ENCODE measurements at places on chromosomes 4 and X. TPM values are rescaled to one million over a fixed set of nuclear protein-coding genes. Genes with fewer than 3 reads are reported as not detected.

GRCh38 chrX:151680805-151681204, 14.5 kb upstream of the PRRG3 start:
- H3K27ac ChIP-seq = no peak overlapping the region
- H3K36me3 ChIP-seq = no peaks in the 10 kb centered on the region
- no peak for DNase-seq
- H3K4me1 ChIP-seq = no peaks in the 10 kb centered on the region

RASGEF1B gene
- total RNA-seq = 30.5 TPM

TCEAL2 gene
- total RNA-seq = 17.8 TPM

DNA sequence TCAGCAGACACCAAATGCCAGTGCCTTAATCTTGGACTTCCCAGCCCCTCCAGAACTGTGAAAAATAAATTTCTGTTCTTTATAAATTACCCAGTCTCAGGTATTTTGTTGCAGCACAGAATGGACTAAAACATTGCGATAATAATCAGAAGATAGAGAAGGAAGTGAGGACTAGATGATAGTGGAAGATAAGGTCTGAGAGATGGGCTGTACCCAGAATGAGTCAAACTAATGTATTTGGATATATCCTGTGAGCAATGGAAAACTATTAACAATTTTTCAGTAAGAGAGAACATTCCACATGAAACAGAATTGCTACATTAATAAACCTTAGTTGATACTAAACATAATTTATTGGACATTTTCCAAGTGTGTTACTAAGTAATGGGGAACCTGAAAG, 93.3 kb downstream of the FANCB start:
- no peak overlapping the region for H3K4me3 ChIP-seq
- H3K4me1 ChIP-seq = no peaks in the 10 kb centered on the region
- DNase-seq = no peak
- H3K27ac ChIP-seq = no peak overlapping the region
- no peaks in the 10 kb centered on the region for H3K36me3 ChIP-seq

GRCh38 chrX:65689377-65689776, 21.9 kb downstream of the MSN start:
- no peaks in the 10 kb centered on the region for H3K36me3 ChIP-seq
- H3K4me3 ChIP-seq = no peak overlapping the region
- no peak overlapping the region for H3K27ac ChIP-seq
- peaks cover 5% of the 10 kb centered on the region for H3K4me1 ChIP-seq
- no peak for DNase-seq

- peaks cover 30% of the 10 kb centered on the region for H3K36me3 ChIP-seq
- H3K27me3 ChIP-seq = no peaks in the 10 kb centered on the region
Measured at GRCh38 chr4:38106311-38106710, 146.1 kb downstream of the PTTG2 start.

PHOX2B gene
- total RNA-seq = 0.10 TPM

LIMCH1 gene
- total RNA-seq = 51.2 TPM

- H3K36me3 ChIP-seq = peaks cover 11% of the 10 kb centered on the region
- no peak overlapping the region for H3K27ac ChIP-seq
- no peak overlapping the region for H3K4me3 ChIP-seq
- DNase-seq = no peak
Measured at GRCh38 chr4:145107126-145107525, 9.0 kb downstream of the ABCE1 start.

PLK4 gene
- total RNA-seq = 16.1 TPM

MXRA5 gene
- 35.5 TPM for total RNA-seq

GRCh38 chr4:106334741-106335470, 18.6 kb downstream of the AIMP1 start:
- no peak overlapping the region for H3K27ac ChIP-seq
- no peak for DNase-seq
- H3K36me3 ChIP-seq = peaks cover 12% of the 10 kb centered on the region
- no peak overlapping the region for H3K4me3 ChIP-seq
- H3K4me1 ChIP-seq = no peaks in the 10 kb centered on the region

ALPK1 gene
- total RNA-seq = 14.9 TPM

DNA sequence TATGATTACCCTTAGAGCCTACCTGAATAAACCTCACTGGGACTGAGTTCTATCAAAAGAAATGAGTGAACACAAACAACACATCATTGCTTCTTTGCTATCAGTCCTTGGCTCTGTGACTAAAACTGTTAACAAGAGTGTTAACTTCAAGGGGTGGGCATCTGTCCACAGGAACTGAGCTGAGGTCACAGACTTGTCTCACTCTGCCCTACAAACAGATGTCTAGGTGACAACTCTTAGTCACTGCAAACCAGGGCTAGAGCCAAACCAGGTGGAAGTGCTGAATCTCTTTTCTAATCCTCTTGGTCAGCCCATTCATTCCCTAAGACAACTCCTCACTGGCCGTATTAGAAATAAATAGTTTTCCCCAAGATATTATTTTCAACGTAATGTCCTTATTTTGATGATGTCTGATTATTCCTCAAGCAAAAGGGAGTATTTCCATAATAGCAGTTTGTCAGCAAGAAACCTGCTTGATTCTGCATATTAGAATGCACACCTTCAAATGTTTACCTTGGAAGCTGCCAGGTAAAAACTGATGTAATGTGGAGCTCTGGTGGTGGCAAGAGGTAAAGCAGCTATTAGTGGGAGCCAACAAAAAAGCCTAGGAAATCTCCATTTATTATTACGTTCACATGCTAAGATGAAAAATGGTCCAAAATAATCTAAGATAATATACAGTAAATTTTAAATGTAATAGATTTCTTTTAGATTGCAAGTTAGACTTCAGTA, 4.0 kb downstream of the COL25A1 start:
- H3K27ac ChIP-seq = no peak overlapping the region
- no peak for DNase-seq
- H3K4me1 ChIP-seq = peaks cover 17% of the 10 kb centered on the region
- no peaks in the 10 kb centered on the region for H3K36me3 ChIP-seq
- H3K27me3 ChIP-seq = peaks cover 17% of the 10 kb centered on the region

HHIP gene
- total RNA-seq = 36.1 TPM

DNA sequence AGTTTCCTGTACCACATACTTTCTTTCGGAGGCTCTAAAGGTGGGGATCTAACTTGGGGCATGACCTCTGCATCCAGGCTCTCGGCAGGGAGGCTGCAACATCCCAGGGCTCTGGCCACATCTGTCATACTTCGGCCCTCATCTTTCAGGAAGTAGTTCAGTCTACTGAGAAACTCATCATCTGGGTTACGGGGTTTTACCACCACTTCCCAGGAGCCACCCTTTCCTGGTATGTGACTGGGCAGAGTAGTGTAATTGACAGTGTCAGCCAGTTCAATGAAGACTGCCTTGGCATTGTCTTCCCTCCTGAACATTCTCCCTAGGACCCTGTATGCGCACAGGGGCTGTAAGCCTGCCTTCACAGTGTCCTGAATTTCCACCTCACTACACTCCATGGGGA, 2.8 kb downstream of the PNMA5 start:
- H3K4me3 ChIP-seq = no peak overlapping the region
- peaks cover 2% of the 10 kb centered on the region for H3K4me1 ChIP-seq
- H3K27me3 ChIP-seq = no peaks in the 10 kb centered on the region
- H3K36me3 ChIP-seq = no peaks in the 10 kb centered on the region
- DNase-seq = no peak

- H3K27me3 ChIP-seq = peaks cover 5% of the 10 kb centered on the region
- H3K27ac ChIP-seq = no peak overlapping the region
- H3K4me3 ChIP-seq = no peak overlapping the region
- H3K4me1 ChIP-seq = no peaks in the 10 kb centered on the region
- H3K36me3 ChIP-seq = no peaks in the 10 kb centered on the region
Measured at GRCh38 chrX:46572340-46572936, 1.1 kb upstream of the CHST7 start.

DNA sequence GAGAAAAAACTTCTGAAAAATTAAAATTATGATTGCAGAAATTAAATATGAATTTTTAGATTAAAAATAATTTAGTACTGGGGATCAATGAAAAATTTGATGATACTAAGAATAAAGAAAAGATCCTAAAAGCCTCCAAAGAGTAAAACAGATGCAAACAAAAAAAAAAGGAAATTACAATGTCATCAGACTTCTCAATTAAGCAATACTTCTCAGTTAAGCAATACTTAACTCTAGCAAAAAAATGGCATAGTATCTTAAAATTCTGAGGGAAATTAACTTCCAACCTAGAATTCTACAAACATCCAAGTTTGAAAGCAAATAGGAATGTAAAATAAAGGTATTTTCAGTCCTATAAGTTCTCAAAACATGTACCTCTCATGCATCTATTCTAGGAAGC, 141.2 kb upstream of the INTU start:
- no peak overlapping the region for H3K4me3 ChIP-seq
- no peak for DNase-seq

DNA sequence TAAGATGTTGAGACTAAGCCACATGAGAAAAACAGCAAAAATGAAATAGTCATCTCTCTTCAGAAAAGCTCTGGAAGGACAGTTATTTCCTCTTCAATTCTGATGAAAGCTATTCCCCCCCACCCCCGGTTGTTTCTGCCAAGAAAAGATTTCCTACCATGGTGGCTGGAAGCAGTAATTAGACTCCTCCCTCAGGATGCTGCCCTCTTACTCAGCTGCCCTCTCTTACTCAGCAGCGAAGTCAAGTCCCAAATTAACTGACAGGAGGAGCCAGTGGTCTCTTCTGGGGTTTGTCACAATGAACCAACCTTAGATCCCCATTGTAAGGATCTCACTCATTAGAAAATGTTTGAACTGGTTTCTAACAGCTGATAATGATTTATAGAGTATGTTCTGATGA, 38.0 kb downstream of the GPM6B start:
- H3K27ac ChIP-seq = no peak overlapping the region
- H3K36me3 ChIP-seq = peaks cover 27% of the 10 kb centered on the region
- no peaks in the 10 kb centered on the region for H3K4me1 ChIP-seq
- no peak for DNase-seq
- no peak overlapping the region for H3K4me3 ChIP-seq

NPY1R gene
- total RNA-seq = 24.4 TPM

DNA sequence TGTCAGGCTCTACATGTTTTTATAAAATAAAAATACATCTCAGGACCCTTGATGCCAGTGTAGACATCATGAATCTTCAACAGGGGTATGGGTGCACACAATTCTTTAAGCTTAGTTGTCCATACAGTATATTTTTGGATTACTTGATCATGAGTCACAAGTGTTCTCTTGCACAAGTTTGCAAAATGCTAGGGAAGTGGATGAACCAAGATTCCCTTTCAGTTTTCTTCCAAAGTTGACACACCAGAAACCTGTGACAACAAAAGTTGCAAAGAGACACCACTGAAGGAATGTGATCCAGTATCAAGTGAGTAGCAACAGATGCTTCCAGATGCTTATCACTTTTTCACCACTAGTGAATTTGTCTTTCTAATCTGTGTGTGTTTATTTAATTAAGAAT, 1021.2 kb downstream of the PCDH7 start:
- no peak for DNase-seq
- H3K36me3 ChIP-seq = no peaks in the 10 kb centered on the region
- H3K4me3 ChIP-seq = no peak overlapping the region
- no peaks in the 10 kb centered on the region for H3K4me1 ChIP-seq

ETDB gene
- total RNA-seq = not detected
